ENCODE measurements at places on chromosomes 4 and X. TPM values are rescaled to one million over a fixed set of nuclear protein-coding genes. Genes with fewer than 3 reads are reported as not detected.

FAM114A1 gene
- total RNA-seq: 85.9 TPM

SPOCK3 gene
- 2.8 TPM for total RNA-seq

LRBA gene
- 93.7 TPM for total RNA-seq

GPR173 gene
- 1.6 TPM for total RNA-seq

PLAC1 gene
- not detected for total RNA-seq

MEPE gene
- not detected for total RNA-seq

CLGN gene
- 5.2 TPM for total RNA-seq

SYNPO2 gene
- total RNA-seq: 30.2 TPM

DNAAF6 gene
- total RNA-seq: not detected

TIGD2 gene
- total RNA-seq: 8.8 TPM

SPACA5 gene
- total RNA-seq: not detected

SPANXB1 gene
- total RNA-seq: not detected

PAGE4 gene
- not detected for total RNA-seq

COX7B2 gene
- not detected for total RNA-seq

SNCA gene
- 15.4 TPM for total RNA-seq
